ENCODE measurements at places on chromosomes 3 and 15.

DNA sequence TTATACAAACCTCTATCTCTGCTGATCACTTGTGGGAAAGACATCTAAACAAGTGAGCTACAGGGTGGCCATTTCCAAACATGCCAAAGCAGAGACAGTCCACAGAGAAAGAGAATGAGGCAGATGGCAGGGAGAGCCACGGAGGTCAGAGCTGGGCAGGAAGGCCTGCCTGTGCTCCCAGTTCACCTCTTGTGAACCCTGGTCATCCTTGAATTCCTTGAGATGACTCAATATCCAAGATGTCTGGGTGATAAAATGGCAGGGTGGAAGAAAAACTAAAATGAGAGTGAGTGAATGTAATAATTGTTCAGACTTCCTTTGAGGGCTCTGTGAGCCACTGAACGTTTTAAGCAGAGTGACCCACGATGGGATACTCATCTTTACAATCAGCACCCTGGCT is 104.8 kb downstream of the PLCH1 start:
- DNase-seq = no peak

GRCh38 chr3:99753268-99753975 is 64.2 kb upstream of the CMSS1 start:
- DNase-seq = peak; percentile 4

DNA sequence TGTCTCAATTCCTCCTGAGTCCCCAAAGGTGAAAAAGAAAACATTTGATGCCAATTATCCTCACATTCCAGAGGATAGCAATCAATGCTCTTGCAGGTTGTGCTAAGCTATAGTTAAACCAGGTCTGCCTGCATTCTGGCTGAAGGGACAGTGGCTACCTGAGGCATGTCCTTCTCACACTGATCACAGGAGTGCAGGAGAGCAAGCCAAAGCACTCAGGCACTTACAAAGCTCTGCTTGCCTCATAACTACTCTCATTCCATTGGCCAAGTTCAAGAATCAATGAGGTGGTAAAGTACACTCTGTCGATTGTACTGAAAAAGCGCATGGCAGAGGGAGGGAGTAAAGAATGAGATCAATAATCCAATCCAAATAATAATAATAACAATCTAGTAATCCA is 342.0 kb upstream of the PPP2R3A start:
- no peak for DNase-seq

- no peak for DNase-seq
These were observed 84.9 kb downstream of the TRIM42 start for GRCh38 chr3:140762746-140763145.

- DNase-seq = peak; percentile 65
These were observed at the start of the genes SNRPN and SNURF for GRCh38 chr15:24954783-24955530. Gene SNRPN (plus strand): TSS chr15:24954987. CDS start chr15:24974454, 19,467 bp downstream. Gene SNURF (plus strand): TSS chr15:24954987. CDS start chr15:24955049, 62 bp downstream.

DNA sequence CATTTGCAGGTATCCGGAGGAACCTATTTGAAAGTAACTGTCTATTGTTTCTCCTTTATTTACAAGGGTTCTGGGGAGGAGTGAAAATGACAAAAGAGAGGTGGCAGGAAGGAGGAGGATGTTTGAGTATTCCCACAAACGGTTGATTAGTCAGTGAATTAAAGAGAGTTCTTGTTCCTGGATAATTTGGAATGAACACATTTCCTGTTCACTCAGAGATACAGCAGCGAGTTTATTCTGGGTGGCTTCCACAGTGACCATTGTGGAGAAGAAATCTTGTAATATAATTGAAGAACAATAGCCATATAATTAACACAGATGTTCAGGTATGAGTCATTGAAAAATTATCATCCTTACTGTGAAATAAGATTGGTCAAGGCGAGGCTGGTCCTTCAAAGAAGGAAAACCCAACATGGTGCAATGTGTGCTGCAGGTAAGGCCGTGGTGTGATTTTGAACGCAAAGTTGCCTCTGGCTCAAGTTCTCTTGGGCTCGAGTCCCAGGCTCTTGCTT is 77.3 kb downstream of the NFKBIZ start:
- DNase-seq = no peak

GRCh38 chr15:76162784-76163456 is 103.1 kb downstream of the TMEM266 start:
- DNase-seq = no peak

DNA sequence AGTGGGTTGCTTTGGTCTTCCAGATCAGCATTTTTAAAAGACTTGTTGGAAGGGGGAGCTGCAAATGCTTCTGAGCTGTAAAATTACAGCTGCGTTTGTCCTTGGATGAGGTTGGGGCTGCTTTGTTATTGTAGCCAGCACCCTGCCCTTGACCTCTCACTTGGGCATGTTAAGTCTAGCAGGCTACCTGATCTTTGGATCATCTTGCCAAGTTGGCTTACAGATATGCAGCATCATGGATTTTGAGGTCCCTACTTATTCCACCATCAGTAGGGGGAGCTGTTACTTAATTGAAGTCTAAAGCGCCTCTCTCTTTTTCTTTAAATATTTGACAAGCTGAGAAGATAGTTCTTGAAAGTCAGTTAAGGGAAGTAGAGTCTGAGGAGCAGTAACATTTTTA is 793.0 kb downstream of the MCTP2 start:
- no peak for DNase-seq

GRCh38 chr3:114126461-114126860 is 52.4 kb downstream of the DRD3 start:
- no peak for DNase-seq

- no peak for DNase-seq
These were observed 38.1 kb downstream of the TLE3 start for GRCh38 chr15:70059476-70060213.

- DNase-seq = no peak
These were observed 52.9 kb downstream of the BFSP2 start for GRCh38 chr3:133452641-133453319.

GRCh38 chr3:187507905-187508304 is 139.7 kb downstream of the RTP4 start:
- DNase-seq = no peak

DNA sequence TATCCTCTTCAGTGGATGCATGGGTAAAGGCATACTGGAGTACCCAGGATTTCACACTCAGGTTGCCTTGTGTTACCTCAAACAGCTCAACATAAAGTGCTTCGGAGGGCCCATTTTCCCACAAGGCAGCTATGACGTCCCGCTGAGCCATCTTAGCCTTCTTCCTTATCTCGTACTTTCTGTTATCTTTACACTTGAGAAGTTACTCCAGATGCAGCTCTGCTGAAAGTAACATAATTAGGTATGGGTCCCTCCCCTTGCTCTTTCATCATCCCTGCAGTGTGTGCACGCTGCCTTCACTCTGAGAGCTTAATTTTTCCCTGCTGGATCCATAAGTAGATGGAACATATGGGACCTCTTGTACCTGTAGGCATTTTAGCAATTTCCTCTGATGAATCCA is 410.3 kb downstream of the AGBL1 start:
- DNase-seq = no peak

GRCh38 chr3:112681822-112682325 is 40.9 kb upstream of the CCDC80 start:
- no peak for DNase-seq

- no peak for DNase-seq
These were observed 2.8 kb upstream of the MESD start for GRCh38 chr15:80992441-80992840.

- no peak for DNase-seq
These were observed 12.1 kb upstream of the CPB1 start for GRCh38 chr3:148815316-148816110.

- DNase-seq = no peak
These were observed 2.4 kb downstream of the CPLX3 start for GRCh38 chr15:74828835-74829234.

GRCh38 chr15:84671211-84671610 is 13.2 kb upstream of the NMB start:
- no peak for DNase-seq

- DNase-seq = no peak
These were observed 193.0 kb downstream of the VGLL3 start for GRCh38 chr3:86797946-86798345.

DNA sequence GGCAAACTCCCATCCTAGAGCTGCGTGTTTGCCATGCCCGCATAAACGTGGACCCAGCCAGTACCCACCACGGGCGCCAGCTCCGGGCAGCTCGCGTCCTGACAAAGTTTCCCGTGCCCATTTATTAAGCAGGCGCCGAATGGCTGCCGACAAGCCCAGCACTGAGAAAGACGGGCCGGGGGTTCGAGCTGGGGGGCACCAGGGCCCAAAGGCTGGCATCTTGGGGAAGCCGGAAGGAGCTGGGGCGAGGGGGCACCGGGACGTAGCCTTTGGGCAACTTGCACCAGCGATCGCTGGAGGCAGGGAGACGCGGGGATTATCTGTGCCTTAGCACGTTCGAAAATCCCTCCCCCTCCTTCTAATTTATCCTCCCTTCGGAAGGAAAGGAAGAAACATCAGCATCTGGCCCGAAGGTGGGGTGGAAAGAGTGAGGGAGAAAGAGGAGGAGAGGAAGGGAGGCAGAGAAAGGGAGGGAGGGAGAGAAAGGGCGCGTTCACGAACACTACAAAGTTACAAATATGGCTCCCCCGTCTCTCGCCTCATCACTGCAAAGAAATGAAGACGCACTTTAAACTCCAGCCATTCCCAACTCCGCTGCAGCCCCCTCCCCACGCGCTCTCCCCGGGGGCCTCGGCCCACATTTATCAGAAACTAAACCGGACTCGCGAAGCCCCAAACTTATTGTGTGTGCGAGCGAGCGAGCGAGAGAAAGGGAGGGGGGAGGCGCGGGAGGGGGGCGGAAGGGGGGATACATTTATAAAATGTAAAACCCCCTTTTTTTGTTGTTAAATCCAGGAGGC is 1.0 kb downstream of the ANP32A start:
- DNase-seq = peak; percentile 29

GRCh38 chr15:34691034-34691433 is 63.8 kb downstream of the GJD2 start:
- DNase-seq = no peak

DNA sequence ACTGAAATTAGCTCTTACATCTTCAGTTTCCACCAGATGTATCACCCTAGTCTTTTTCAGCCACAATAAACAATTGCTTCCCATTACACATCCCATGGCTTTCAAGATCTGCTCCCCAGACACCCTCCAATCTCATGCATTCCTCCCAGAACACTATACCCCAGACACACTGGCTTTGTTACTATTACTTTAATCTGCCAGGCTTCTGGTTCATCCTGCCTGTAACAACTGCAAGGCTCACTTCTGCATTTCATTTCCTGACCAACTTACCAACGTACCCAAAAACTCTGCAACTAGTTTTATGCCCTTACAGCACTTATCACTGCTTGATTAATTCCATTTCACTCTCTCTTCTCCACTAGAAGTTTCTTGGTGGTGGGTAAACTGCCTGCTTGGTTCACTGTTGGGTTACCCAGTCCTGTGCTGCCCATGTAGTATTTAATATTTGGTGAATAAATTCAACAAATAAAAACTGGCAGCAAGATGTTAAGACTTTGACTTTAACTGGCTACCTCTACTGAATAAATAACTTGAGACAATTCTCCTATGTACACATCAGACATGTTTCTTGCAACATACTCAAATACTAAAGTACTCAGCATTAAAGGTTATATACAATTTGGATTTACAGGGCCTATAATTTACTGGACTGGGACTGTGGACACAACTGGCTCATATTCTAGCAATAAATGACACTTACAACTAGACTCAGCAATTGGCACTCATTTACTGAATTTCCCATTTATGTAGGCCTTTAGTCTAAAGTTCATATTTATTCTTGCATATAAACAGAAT is 2.7 kb downstream of the RPL22L1 start:
- DNase-seq = no peak
